ENCODE measurements at places on chromosomes 12 and 14. TPM values are rescaled to one million over a fixed set of nuclear protein-coding genes. Genes with fewer than 3 reads are reported as not detected.

The MYO1H gene
- total RNA-seq: 0.20 TPM

The CCDC177 gene
- not detected for total RNA-seq

The GALNT8 gene
- 0.44 TPM for total RNA-seq

The STON2 gene
- total RNA-seq: 33.5 TPM

The REM2 gene
- 0.42 TPM for total RNA-seq

The CD69 gene
- 9.0 TPM for total RNA-seq
